SJCRH30 (cell line): ENCODE measurements at places on chromosomes 6 and 20.
A peak's percentile ranks its signal among the peaks of the same experiment; 100 is the strongest.

DNA sequence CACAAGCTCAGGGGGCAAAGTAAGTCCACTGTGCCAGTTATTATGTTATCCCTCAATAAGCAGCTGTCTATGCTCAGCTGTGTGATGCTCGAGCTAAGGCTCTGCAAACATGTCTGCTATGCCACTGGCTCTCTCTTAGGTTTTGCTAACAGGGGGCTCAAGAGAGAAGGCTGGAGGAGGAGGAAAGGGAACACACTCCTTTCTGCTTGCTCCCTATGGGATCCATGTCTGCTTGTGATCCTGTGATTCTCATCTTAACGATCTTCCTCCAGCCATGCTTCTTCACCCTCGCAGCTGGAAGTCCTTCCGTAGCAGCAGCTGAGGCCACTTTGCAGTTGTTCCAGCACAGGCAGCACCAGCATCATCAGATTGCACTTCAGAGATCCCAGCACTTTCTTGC, 37.0 kb upstream of the IGF2R start:
- peak; percentile 50 for DNase-seq

GRCh38 chr6:149233056-149233715, 84.3 kb upstream of the TAB2 start:
- peak; percentile 43 for DNase-seq

DNA sequence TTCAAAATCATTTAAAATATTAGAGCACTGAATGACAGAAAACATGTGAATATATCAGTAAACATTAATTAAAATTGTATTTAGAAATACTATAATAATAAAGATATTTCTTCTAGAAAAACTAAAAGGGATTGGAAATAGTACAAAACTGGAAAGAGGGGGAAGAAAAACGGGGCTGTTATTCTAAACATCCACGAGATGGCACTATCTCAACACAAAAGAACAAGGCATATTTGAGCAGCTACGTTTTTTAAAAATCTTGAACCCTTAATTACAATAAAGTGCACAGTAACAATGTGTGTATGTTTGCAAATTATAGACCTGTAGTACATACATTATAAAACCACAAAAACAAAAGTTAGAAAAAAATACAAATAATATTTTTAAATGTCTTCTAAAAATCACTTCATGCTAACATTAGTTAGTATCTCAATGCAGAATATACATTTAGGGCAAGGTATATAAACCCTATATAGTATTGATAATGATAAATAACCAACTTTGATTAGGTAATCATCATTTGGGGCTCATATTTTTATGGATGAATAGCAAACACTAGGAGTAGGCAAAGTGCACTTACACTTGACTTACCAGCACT, 42.5 kb upstream of the PNISR start:
- no peak for DNase-seq

DNA sequence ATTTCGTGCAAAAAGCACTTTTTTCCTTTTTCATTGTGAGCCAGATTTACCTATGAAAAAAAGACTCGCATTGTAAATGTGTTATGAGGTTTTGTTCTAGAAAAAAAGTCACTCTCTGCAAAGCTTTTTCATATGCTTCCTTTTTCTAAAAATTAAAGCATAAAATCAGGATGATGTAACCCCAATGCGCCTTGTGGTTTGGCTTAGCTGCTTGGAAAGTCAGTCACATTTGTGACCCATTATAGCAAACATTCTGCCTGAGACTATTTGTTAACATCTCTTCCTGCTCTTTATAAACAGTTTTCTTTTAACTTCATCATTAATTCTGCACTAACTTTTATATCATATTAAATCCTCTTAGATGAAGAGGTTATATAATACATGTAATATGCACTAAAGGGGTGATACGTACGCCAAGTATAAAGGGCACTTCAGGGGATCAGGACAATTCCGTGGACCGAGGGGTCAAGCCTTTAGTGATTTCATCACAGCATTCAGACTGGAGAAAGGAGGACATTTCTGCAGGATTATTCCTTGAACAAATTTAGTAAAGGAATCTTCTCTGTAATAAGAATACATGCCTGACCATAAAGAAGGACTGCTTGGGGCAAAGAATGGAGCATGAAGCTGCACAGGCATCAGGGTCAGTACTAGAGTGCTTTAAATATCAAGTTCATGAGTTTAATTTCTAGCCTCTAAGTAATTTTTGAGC, 48.1 kb upstream of the SMLR1 start:
- no peak for DNase-seq

- DNase-seq: no peak
Measured at GRCh38 chr6:54100411-54101006, 10.7 kb upstream of the MLIP start.

DNA sequence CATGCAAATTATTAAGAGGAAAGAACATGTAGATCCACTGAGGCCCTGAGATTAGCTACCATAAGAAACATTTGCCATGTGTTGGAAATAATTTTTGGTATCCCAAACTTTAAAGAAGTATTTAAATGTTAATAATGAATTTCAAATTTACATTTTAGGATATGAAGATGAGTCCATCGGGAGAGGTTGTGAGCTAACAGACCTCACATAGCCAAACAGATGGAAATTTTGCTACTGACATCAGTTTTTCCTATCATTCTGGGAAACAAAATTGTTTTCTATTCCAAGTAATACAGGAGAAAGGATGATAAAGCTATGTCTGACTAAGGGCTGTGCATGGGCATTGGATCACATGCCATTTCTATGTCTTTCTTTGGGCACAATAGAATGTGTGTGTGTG, 809.6 kb downstream of the TENT5A start:
- DNase-seq: no peak
